ENCODE measurements at places on chromosomes 5 and 9.

DNA sequence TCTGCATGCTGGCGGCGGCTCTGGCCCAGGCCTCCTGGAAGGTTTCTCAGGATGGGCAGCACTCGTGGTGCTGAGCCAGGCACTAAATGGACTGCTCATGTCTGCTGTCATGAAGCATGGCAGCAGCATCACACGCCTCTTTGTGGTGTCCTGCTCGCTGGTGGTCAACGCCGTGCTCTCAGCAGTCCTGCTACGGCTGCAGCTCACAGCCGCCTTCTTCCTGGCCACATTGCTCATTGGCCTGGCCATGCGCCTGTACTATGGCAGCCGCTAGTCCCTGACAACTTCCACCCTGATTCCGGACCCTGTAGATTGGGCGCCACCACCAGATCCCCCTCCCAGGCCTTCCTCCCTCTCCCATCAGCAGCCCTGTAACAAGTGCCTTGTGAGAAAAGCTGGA, 3.2 kb downstream of the SLC35A4 start:
- no peak for DNase-seq

DNA sequence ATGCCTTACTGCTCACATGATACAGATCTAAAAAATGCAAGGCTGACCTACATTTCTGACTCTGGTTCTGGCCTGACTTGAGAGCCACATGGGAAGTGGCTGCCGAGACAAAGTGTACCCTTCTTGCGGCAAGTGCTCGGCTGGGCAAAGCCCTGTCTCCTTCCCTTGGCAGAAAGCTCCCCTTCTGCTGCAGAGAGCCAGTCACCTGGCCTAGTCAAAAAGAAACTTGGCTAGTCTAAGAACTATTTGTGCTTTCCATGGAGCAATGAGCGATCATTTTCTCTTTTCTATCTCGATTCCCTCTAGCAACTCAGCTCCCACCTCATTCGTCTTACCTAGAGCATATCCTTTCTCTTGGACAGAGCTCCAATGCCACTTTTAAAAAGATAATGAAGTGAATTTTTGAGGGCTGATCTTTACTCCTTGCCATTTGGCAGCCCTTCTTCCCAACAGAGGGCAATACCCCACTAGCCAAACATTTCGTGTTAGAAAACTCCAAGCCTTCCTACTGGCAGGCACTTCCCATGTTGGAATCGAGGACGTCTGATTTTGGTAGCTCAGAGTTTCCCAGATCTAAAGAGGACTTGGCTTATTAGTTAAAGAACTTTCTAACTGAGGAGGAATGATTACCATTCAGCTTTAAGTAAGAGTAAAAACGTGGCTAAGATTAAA, 108.1 kb upstream of the PRRC1 start:
- DNase-seq: no peak

DNA sequence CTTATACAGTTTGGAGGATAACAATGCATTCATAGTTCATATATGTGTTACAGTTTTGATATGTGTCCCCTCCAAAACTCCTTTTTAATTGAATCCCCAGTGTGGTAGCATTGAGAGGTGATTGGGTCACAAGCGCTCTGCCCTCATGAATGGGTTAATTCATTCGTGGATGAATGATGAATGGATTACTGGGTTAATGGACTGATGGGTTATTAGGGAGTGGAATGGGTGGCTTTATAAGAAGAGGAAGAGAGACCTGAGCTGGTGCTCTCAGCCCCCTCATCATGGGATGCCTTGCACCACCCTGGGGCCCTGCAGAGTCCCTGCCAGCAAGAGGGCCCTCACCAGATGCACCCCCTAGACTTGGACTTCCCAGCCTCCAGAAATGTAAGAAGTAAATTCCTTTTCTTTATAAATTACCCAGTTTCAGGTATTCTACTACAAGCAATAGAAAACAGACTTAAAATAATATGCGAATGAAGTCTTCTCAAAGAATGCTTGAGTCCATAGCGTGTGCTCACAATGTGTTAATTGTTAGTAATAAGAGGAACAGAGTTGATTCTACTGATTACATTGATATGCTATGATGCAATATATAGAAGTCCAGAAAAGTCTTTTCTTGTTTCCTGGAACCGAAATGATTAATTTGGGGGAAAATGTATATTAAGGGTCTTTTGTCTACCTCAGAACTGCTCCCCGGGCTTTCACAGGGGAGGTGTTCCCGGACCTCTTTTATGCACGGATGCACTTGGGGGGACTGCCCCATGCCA, 190.2 kb downstream of the ERCC6L2 start:
- DNase-seq: no peak

DNA sequence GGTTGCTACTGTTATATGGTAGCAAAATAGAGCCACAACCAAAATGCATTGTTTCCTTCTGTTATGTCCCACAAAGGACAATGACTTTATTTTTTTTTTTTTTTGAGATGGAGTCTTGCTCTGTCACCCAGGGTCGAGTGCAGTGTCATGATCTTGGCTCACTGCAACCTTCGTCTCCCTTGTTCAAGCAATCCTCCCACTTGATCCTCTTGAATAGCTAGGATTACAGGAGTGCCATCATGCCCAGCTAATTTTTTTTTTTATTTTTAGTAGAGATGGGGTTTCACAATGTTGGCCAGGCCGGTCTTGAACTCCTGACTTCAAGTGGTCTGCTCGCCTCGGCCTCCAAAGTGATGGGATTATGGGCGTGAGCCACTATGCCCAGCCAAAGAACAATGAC, 527.7 kb upstream of the SGCD start:
- no peak for DNase-seq

DNA sequence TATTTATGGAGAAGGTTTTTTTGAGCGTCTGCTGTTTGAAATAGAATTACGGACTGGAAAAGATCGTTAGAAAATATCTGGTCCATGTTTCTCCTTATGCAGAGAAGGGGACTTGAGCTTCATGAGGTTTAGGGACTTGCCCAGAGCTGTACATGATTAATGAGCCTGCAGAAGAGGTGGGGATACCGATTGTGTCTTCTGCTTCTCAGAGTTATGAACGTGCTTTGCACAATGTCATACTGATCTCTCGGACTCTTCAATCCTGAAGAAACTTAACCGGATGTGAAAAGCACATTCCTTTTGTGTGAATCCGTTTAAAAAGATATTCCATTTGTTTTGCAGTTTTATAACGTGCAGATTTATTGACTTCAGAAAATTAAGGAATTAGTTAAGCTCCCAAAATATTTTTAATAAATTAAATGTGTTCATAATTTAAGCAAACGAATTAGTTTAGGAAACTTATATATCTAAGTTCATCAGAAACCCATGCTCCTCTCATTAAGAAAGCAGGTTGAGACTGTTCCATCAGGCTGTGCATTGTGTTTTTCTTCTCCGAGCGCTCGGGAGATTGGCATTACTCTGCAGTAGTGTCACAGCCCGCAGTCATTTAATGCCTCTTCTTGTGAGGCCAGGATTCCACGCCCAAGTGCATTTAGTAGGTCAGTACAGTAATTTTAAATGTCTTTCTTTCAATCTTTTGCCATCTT, 40.8 kb upstream of the MEF2C start:
- no peak for DNase-seq

DNA sequence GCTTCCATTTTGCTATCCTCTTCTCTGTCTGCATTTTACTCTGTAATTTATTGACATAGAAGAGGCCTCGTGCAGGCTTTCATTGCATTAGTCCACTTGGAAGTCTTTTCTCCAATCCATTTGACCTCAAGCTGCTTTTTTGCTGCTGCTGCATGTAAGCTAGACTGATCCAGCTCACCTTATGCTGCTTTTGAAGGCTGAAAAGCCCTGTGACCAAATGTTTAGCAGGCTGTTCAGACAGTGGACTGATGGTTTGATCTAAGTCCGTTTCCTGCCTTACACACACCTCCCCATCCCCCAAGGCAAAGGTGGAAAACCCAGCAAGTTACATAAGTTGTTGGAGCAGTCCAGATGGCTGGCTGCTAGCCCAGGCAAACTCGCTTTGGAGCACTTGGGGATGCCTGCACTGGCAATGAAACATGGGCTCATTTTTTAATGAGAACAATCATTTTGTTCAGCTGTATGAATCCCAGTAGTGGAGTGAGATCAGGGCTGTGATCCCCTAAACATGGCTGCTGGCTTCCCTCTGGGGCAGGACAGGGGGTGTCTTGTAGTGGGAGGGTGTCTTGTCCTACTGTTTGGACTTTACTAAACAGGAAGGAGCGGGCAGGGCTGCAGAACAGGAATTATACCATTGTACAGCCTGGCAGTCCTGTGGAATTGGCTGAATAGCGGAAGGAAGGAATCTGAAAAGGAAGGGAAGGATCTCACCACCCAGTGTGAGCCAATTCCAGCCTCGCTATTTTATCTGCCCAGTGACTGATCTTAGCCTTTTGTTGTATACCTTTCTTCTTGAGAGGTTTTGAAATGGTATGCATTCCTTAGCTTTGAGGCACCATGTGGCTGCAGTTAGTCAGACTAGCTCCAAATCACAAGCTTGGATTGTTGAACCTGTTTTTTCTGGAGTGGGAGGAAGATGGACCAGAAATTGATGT, 212.0 kb downstream of the ARHGAP26 start:
- DNase-seq: no peak

DNA sequence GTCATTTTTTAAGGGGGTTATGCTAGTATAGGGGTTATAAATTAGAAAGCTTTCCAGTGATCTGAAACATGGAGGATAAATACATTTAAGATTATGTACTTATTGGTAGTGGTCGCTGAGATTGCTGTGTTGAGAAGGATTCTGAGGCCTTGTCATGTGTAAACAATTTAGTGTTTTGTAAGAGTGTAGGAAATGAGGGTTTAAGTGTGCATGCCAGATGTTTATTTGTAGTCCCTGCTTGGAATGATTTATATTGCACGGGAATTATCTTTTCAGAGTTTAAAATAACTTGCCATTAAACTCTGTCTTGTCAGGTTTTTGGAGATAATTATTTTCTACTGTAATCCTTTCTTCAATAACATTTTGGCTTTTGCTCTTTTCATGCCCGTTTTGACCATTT, 19.4 kb downstream of the ZNF618 start:
- no peak for DNase-seq

- DNase-seq: no peak
Measured at GRCh38 chr5:178090856-178091255, 22.5 kb upstream of the N4BP3 start.

GRCh38 chr5:115470921-115471320, 73.7 kb downstream of the FEM1C start:
- no peak for DNase-seq

- DNase-seq: no peak
Measured at GRCh38 chr5:35087991-35088390, 40.2 kb upstream of the AGXT2 start.

GRCh38 chr5:103094737-103095136, 25.2 kb downstream of the GIN1 start:
- DNase-seq: no peak

DNA sequence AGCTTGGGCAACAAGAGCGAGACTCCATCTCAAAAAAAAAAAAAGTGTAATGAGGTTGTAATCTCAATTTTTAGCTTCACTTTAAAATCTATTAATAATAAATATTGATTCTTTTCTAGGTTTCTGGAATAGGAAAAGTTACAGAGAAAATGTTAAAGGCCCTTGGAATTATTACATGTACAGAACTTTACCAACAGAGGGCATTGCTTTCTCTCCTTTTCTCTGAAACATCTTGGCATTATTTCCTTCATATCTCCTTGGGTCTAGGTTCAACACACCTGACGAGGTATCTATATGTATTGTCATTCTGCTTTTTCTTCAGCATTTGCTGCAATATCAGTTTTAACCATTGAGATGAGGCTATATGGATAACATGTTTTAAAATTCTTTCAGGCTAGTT, 26.6 kb upstream of the ANKDD1B start:
- no peak for DNase-seq

DNA sequence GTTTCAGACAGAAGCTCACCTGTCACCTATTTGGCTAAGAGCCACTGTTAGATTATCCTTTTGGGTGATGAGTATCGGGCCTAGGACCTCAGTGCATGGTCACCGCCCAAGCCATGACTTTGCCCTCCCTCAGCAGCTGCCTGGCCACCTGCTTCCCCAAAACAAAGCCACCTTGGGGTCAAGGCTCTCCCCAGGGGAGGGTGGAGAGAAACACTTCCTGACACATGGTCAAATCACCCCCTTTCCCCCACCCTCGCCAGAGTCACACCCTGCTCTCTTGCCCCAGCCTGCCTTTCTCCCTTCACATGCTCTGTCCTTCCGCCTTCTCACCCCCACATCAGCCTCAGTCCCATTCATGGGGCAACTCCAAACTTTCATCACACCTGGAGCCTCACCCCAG, 1.7 kb upstream of the HBEGF start:
- DNase-seq: no peak

DNA sequence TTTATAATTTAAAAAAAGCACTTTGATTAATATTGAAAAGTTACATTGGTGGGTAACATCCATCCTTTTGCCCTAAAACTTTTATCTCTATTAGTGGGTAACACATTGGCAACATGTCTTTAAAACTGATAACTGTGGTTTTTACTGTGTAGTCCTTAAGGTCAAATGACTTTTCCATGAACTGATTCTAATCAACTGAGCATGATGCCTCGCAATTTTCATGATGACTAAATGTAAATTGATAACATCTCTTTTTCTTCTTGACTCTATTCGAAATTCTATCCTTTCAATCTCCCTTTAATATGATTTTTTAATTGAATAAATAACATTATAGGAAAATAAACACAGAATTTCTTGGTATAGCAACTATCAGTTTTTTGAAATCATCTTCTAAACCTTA, 6.3 kb upstream of the IL5 start:
- no peak for DNase-seq

DNA sequence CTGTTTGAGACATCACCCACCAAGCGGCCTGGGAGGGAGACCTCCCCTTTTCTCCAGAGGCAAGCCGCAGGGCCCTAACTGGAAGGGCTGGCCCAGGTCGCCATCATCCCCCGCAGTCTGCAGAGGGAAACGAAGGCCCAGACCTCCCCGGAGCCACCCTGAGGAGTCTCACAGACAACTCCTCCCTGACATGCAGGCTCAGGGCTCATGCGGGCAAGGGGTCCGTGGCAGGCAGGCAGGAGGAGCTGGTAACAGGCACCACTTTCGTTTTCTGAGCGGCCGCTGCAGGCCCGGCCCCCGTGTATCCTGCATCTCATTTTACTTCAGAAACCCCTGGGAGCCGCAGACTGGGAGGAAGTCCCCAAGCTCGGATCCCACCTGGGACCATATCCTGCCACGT, 192.0 kb upstream of the PPP1R26 start:
- DNase-seq: no peak

GRCh38 chr5:94778299-94778698, 159.8 kb downstream of the SLF1 start:
- DNase-seq: no peak

GRCh38 chr5:64634997-64635686, 55.2 kb upstream of the SHISAL2B start:
- no peak for DNase-seq

DNA sequence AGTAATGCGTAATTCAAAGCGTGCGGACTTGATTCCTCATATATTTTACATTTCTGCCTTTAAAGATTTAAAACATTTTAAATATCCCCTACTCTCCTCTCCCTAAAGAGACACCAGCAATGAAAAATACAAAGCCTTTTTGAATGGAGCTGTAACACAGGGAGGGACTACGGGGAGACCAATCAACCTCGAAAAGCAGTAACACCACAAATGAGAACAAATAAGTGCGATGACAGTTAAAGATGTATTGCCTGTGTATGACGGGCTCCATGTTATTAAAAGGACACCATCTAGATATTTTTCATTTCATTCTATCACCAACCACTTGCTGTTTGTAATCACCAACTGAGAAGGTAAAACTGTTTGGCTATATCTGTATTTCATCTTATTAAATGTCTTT, 230.3 kb upstream of the TBCA start:
- no peak for DNase-seq
